ENCODE measurements at places on chromosomes 2 and 18.
A peak's percentile ranks its signal among the peaks of the same experiment; 100 is the strongest.

GRCh38 chr2:14944562-14945346 lies 312.2 kb downstream of the LRATD1 start:
- no peak for DNase-seq

GRCh38 chr2:16726147-16726546 lies 60.5 kb upstream of the CYRIA start:
- no peak for DNase-seq

GRCh38 chr2:9807056-9807455 lies 36.2 kb upstream of the TAF1B start:
- DNase-seq: no peak

DNA sequence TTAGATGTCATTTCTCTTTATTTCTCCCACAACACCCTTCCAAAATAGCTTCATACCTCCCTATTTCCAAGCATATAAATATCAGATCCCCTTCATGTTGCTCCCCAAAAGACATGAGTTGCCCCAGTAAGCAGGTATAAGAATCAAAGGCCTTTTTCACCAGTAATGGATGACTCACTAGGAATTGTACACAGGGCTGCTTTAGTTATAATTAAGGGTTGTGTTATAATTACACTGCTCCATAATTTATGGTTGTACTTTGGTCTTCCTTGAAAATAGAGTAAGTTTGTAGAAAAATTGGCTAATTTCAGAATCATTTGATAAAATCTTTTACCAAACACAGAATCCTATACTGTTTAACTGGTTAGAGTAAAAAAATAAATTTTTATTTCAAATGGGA lies 8.8 kb upstream of the AQP4 start:
- DNase-seq: no peak

DNA sequence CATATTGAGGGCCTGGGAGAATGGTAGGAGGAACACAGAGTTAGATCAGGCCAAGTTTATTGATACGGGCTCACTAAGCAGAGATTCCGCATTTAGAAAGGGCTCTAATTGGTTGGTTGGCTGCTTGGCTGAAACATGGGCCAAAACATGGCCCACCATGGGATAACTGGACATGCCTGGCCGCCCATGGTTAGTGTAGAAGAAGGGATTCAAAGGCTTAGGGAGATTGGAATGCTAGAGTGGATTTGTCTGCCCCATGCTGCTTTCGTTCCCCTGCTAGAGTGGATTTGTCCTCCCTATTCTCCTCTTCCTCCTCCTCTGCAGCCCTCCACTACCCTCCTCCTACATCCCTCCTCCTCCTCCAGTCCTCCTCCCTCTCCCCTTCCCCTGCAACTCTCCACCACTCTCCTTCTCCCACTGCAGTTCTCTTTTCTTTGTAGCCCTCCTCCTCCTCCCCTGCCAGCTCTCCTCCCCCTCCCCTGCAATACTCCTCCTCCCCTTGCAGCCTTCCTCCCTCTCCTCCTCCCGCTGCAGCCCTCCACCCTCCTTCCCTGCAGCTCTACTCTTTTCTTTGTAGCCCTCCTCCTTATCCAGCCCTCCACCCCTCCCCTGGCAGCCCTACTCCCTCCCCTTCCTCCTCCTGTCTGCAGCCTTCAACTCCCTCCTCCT lies 17.2 kb downstream of the BOK start:
- no peak for DNase-seq

- no peak for DNase-seq
Measured at GRCh38 chr18:31587529-31587928, 4.1 kb upstream of the TTR start.

DNA sequence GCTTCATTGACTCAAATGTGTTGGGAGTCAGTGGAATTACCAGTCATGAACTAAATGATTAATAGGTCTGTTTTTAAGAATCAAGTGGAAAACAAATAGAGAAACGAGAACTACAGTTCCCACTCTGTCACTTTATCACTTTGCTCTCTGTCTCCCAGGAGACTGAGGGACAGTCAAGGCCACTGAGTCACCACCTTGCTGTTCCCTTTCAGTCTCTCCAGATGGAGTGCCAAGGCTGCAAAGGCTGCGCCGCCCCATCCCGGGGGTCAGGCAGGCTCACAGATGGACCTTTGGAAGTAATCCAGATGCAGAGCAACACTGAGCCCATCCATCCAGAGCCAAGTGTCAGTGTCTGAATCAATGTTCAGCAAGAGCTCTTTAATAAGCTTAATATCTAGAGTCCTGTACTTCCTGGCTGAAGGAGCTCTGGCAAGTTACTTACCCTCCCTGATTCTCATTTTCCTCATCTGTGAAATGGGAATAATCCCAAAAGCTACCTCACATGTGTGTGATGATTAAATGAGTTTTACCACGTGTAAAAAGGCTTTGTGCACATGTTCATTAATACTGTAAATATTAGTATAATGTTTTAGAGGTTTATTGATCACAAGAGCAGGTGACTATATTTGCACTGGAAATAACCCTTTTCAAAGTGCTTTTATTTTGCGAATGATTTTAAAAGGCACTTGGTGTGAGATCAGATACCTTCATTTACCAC lies 43.0 kb upstream of the EFEMP1 start:
- no peak for DNase-seq

DNA sequence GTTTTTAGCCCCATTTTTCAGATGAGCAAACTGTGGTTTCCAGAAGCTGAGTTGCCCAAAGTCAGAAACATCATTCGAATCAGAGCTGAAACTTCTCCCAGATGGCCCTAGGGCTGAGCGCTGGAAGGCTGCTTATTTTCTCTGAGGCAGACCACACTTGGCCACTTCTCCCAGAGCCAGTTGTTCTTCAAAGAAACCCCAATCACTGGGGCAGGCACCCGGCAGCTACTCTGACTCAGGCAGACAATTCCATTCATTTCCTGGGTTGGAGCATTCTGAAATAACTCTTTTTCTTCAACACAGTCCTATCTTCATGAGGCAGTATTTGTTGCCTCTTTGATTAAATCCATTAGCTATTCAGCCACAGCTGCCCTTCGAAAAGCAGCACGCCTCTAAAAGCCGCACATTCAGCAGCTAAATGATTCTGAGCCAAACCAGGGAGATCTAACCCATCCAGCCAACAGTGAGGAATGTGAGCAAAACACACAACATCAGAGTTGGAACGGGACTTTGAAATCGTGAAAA lies 40.9 kb downstream of the LRATD1 start:
- DNase-seq: no peak

DNA sequence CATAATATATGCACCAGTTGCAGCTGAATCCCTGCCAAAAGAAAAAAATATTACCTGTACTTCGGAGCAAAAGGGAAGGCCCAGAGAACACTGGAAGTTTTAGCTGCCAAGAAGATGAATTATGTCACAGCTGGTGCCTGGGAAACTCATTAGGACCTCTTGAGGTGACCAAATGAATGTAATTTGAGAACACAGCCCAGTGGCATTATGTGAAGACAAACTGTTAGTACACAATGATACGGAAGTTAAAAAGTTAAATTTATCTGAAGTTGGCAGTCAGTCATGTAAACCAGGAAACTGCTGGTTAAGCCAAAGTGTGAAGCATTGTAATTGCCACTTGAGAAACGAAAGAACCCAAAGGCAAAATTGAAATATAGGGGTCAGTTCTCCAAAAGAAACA lies 80.7 kb downstream of the EML4 start:
- DNase-seq: no peak

DNA sequence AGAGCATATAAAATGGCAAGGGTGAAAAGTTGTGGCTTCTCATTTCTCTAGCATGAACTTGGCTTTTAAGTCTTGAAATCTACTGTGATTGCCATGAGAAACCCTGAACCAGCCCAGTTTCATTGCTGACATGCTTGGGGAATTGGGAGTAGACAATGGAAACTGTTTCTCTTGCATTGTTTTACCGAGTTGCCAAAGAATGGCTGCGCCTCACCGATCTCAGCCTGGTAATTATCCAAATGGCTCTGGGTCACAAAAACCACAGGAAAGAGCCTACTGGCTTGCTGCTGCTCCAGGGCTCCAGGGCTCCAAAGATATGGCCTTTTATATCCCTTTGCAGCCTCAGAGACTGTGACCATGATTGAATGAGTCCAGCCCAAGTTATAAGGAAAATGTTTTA lies 310.4 kb upstream of the NT5C1B start:
- no peak for DNase-seq

GRCh38 chr2:73290049-73290839 lies 3.1 kb downstream of the EGR4 start:
- no peak for DNase-seq

GRCh38 chr2:85813982-85814801 lies 60.4 kb downstream of the ATOH8 start:
- DNase-seq: peak; percentile 62

GRCh38 chr2:50952596-50952995 lies 79.3 kb downstream of the NRXN1 start:
- no peak for DNase-seq

DNA sequence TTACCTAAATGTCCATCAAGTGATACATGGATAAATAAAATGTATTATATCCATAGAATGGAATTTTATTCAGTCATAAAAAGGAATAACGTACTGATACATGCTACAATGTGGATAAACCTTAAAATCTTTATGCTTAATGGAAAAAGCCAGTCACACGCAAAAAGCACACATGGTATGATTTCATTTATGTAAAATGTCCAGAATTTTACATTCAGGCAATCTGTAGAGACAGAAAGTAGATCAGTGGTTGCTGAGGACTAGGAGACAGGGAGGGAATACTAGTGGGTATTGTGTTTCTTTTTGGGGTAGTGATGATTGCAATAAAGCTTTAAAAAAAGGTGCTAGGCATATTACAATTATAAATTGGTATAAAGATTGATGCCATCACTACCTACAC lies 30.7 kb upstream of the CD302 start:
- DNase-seq: no peak

DNA sequence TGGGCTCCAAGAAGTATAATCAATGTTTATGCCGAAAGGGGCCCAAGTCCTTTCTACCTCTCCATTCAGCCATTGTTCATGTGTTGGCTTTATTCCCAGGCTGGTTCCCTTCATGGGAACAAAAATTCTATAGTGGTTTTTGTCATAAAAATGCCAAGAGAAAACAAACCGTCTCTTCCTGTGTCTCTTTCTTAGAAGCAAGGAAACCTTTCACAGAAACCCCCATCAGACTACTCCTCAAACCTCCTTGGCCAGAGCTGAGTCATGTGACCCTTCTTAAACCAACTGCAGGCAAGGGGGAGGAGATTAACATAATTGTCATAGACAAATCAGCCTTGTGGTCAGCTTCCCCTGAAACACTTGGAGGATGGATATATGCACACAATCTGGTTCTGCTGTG lies 75.1 kb upstream of the TANK start:
- no peak for DNase-seq

DNA sequence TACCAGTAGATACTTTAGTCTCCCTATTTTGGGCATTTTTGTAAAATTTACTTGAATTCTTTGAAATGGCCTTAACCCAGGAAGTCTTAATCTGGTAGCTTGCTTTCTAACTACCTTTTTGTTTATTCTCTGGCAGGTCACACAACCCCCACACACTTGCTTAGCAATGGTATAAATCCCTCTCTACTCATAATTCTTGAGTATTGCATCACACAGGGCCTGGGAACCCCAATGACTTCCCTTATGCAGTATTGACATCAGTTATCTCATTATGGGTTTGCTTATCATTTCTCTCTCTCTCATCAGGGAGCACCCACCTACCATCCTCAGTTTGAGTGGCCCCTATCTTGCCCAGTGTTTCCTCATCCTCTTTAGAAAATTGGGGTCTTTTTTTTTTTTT lies 207.1 kb downstream of the KCNS3 start:
- DNase-seq: no peak

DNA sequence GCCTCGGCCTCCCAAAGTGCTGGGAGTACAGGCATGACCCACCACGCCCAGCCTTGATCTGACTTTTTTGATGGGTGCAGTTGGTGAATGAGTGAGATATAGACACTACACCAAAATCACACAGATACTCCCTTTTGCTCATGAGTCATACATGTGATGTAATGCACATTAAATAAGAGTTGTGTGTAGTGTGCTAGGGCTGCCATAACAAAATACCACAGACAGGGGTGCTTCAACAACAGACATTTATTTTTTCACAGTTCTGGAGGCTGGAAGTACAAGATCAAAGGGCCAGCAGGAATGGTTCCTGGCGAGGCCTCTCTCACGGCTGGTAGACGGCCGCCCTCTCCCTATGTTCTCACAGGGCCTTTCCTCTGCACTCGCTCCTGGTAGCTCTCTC lies 46.6 kb downstream of the GBX2 start:
- no peak for DNase-seq

DNA sequence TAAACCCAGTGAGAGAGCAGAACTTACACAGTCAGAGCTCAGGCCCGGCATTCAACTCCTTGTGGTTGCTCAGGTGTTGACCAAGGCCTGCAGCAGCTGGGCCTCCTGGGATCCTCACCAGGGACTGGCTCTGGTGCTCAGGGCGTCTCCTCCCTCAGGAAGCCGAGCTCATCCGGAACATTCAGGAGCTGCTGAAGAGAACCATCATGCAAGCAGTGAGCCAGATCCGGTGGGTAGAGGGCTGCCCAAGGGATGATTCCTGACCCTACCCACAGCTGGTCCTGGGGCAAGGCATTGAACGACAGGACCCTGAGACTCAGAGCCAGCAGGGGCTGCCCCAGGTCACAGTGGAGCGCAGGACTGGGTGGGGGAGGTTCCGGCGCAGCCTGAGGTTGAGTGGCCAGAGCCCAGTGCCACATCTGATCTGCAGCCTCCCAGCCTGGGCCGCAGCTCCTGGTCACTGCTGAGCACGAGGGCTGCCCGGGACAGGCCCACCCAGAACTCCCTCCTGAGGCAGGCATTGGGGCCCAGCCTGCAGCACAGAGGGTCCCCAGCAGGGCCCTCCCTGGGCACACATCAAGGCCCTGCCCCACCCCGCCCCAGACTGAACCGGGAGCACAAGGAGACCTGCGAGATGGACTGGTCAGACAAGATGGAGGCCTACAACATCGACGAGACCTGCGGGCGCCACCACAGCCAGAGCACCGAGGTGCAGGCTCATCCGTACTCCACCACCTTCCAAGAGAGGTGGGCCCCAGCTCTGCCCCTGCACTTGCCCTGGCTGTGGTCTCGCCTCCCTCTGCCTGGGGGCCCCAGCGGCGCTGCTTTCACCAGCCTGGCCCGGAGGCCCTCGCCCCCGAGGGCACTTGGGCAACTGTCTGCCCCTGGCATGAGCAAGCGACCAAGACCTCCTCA lies 2.4 kb downstream of the TEKT4 start:
- no peak for DNase-seq

DNA sequence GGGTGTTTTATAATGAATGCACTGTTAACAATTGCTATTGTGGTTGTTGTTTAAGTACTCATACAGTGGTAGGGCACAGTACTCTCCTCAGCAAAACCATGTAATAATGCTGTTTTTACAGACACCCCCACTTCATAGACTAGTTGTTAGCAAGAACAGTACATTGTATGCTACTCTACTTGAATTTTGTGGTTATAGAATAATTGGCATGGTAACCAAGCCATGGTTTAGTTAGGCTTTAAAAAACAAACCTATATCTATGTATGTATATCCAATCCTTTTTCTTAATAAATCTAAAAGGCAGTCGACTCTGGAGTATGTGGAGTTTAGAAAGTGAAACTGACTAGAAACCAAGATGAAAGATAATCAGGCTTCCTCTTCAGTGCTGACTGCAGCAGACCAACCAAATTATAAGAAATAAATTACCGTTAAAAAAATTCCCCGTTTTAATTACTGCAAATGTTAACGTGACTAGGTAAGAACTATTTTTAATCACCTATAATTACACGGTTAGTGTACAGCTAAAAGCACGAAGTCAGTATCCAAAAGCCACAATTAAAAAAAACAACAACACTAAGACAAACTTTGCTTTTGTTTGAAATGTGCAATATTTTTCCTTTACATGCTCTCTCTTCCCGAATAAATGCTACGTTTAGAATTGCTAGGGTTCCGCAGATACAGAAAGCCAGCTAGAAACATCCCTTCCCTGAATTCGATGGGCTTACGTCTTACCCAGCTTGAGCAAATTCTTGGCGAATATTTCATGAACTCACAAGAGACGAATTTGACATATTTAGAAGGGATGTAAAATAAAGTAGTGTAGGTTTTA lies 113.3 kb upstream of the SERTAD2 start:
- DNase-seq: no peak

All from T follicular helper cell (primary cell).